H9 (cell line): ENCODE measurements at places on chromosomes 4 and X.

DNA sequence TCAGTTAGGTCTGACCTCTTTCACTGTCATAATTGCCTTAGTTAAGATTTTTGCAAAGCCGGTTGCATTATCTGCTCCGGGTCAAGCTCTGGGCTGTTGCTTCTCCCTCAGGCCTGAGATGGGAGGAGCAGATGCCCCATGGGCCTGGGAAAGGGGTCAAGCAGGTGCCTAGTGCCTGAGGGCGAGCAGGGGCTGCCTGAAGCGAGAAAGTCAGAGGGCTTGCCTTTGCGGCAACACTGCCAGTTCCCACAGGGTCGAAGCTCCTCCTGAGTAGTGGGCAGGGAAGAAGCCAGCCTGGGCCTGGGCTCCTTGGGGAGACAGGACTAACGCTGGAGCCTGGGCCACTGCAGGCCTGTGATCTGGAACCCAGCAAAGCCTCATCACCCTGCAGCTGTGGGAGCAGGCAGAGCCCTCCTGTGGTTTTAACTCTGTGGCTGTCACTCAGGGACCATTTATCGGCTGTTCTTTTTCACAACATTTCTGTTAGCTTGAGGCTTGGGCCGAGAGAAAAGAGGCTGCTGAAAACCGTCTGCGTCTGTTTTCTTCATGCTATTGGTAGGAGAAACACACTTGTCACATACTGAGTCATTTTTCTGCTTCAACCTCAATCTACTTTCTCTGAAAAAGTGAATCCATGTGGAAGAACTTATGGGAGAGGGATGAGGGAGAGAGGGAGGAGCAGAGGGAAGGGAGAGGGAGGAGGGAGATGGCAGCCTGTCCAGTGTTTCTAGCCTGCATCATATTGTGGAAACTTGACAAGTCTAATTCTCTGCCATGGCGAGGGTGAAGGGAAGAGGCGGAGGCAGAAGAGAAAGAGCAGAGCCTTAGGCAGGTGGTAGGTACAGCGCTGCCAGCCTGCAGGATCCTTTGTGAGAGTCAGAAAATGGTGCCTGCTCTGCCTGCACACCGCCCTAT, 68.4 kb downstream of the RHOH start:
- no peak for DNase-seq

- DNase-seq = no peak
Measured at GRCh38 chr4:182885738-182886077, 31.5 kb downstream of the DCTD start.

DNA sequence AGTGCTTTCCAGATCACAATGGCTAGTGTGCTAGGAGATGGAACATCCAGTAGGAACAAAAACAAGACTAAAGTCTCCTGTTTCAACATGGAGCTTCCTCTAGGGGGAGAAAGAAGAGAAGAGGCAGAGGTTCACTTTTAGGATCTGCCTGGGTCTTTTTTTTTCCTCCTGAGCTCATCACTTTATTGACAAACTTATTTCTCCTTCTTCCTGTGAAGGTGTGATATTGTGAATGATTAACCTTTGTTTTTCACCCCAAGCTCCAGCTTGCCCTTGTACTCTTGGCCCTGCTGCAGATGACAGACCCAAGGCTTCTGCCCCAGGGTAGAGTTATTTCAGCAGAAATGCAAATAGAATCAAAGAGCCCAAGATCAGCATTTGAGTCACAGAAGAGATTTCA, 13.5 kb downstream of the PAGE4 start:
- DNase-seq = no peak

DNA sequence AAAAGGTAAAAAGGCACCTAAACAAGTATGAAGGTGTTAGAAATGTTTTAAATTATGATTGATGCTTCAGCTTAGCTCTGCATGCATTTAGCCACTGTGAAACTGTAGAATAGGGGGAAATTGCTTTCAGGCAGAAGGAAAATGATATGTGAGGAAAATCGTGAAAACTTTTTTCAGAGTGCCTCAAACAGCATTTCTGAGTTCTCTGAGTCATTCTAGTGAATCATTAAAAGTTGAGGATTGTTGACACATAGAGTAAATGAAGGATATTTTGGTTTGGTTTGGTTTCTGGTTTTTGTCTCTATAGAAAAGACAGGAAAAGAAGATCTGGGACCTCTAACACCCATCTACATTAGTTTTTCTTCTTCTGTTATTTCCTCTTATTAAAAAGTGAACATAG, 332.5 kb upstream of the TRAM1L1 start:
- DNase-seq = no peak

GRCh38 chrX:116111497-116111896, 59.0 kb upstream of the AGTR2 start:
- DNase-seq = no peak

GRCh38 chrX:7083468-7084396, 63.8 kb upstream of the STS start:
- DNase-seq = no peak

DNA sequence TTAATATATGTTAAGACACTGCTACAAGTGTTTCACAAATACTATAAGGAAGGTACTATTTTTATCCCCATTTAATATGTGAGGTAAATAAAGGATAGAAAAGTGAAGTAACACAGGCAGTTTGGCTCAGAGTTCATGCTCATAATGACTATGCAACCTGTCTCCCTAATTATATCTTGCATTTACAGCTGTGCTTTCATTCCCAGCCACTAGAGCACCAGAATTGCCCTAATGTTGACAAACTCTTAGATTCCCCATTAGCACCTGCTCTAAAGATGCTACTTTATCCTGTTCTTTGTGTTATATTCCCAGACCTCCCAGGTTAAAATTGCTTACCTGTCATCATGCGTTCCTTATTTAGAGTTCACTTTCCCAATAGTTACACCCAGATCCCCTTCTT, 833.6 kb downstream of the CCSER1 start:
- no peak for DNase-seq

- no peak for DNase-seq
Measured at GRCh38 chrX:97011540-97011939, 127.8 kb downstream of the RPA4 start.

DNA sequence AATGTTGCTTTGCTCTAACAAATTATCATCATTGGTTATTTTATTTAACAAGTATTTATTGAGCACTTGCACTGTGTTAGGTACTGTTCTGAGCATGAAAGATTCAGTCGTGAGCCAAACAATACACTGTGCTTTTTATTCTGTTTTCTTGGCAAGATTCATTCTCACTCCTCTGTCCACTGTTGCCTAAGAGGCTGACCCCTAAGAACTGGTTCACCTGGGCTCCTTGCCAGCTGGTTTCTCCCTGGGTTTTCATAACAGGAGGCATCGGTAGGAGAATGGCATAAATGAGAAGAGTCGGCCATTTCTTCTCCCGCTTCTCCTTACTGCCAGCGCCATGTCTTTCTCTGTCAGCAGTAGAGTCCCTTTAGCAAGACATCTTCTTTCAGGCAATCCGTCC, 243.7 kb upstream of the DIAPH2 start:
- no peak for DNase-seq

- DNase-seq = no peak
Measured at GRCh38 chr4:140720387-140721304, 35.5 kb downstream of the TBC1D9 start.

- DNase-seq = no peak
Measured at GRCh38 chr4:121980643-121981042, 28.8 kb upstream of the TRPC3 start.
